ENCODE measurements at places on chromosomes 13 and 19.

DNA sequence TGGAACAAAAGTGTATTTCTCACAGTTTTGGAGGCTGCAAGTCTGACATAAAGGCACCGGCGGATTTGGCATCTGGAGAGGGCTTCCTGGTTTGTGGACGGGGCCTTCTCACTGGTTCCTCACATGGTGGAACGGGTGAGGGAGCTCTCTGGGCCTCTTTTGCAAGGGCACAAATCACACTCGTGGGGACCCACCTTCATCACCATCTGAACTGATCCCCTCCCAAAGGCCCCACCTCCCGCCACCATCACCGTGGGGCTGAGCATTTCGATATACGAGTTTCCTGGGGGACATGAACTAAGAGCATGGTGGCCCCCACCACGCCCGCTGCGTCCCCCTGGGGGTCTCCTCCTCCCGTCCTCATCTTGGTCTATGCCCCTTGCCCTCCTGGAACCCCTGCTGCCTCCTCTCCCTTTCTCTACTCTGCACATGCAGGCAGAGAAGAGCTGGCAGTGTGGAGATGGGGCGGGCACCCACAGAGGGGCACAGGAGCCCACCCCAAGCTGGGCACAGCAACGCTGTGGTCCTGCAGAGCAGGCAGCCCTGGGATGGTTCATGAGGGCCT, 20.8 kb upstream of the SPACA7 start:
- no peak for DNase-seq

- DNase-seq = no peak
These were observed 47.5 kb upstream of the RNF113B start for GRCh38 chr13:98224557-98224956.

DNA sequence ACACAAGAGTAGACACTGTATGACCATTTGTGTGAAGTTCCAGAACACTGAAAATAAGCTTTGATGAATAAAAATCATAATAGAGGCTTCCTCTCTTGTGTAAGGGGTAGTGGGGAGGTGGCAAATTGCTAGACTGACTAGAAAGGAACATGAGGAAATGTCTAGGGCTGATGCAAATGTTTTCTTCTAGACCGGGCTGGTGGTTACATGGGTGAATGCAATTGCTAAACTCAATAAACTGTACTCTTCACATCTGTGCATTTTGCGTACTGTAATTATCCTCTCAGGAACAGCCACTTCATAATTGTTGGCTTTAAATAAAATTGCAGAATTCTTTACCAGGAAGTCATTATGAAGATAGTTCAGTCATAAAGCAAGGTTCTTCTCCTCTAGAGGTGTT, 5.2 kb upstream of the KBTBD7 start:
- no peak for DNase-seq

- no peak for DNase-seq
These were observed 6.2 kb downstream of the RNU6-9 start for GRCh38 chr19:899336-900042.

- no peak for DNase-seq
These were observed 367 bp downstream of the MFSD12 start for GRCh38 chr19:3556978-3557460.

- no peak for DNase-seq
These were observed 7.9 kb downstream of the LIPE start for GRCh38 chr19:42419309-42419708.

DNA sequence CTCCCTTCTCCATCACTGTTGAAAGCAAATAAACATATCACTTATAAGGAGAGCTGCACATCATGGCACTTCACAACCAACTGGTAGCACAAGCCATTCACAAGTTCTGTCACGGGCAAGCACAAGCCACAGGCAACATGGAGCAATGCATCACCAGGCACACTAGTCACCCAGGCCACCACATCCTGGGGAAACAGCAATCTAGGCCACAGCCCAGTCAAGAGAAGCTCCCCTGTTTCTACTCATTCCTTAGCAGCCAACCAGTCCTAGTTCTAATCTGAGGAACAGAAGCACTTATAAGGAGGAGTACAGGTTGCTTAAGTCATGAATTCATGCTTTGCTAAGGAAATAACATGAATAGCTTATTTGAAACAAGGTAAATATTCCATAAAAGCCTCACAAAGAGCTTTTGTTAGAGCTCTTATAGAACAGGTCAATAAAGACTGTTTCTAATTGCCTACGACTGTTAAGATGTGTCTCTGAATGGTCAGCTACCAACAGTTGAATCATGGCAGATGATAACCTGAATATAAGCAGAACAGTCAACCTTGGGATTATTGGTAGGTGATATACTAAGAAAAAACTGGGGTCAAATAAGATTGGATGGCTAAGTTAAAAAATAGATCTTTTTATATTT, 169.0 kb downstream of the TBC1D4 start:
- no peak for DNase-seq

DNA sequence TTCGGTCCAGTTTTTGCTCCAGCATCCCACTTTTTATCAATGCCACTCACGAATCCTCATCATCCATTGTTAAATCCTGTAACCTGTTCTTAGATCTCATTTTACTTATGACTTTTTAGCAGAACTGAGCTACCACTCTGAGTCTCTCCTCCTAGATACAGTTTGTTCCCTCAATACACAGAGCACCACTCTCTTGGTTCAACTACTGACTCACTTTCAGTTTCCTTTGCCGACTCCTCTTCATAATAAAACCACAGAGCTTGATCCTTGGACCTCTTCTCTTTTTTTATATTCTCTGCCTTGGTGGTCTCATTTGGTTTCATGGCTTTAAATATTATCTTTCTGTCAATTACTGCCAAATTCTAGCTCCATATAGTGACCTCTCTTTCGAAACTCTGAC, 150.3 kb downstream of the SLITRK5 start:
- no peak for DNase-seq

Data from esophagus squamous epithelium (tissue), 5 donors.